ENCODE measurements at places on chromosomes 7 and 10. TPM values are rescaled to one million over a fixed set of nuclear protein-coding genes. Genes with fewer than 3 reads are reported as not detected.

- H3K27me3 ChIP-seq: no peaks in the 10 kb centered on the region
- no peak overlapping the region for H3K4me3 ChIP-seq
- H3K27ac ChIP-seq: no peak overlapping the region
- no peak for DNase-seq
Observed at GRCh38 chr7:298375-298702, 8.4 kb downstream of the FOXL3 start.

DNA sequence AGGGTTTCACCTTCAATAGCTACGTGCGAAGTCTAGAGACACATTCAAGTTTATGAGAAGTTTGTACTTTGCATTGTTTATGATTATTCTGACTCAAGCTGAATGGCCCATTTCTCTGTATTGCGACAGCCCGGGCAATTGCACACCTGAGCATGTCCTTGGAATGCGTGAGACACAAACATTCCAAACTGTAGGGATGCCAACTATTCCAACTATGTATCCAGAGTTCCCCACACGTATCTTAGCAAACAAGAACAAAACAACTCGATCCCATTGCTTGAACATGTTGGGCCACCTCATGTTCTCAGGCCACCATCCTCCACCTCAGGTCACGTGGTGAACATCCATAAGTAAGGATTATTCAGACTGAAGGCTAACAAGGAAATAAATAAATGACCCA lies 51.4 kb upstream of the EGFR start:
- no peaks in the 10 kb centered on the region for H3K4me1 ChIP-seq
- no peak overlapping the region for H3K4me3 ChIP-seq
- no peaks in the 10 kb centered on the region for H3K36me3 ChIP-seq
- no peaks in the 10 kb centered on the region for H3K27me3 ChIP-seq

GRCh38 chr10:31619531-31620061 lies 300.6 kb downstream of the ZEB1 start:
- no peaks in the 10 kb centered on the region for H3K27me3 ChIP-seq
- no peak overlapping the region for H3K4me3 ChIP-seq
- H3K4me1 ChIP-seq: no peaks in the 10 kb centered on the region
- DNase-seq: no peak
- H3K27ac ChIP-seq: no peak overlapping the region

GRCh38 chr10:48463318-48464003 lies 141.4 kb downstream of the ARHGAP22 start:
- no peaks in the 10 kb centered on the region for H3K4me1 ChIP-seq
- no peak overlapping the region for H3K27ac ChIP-seq
- H3K27me3 ChIP-seq: no peaks in the 10 kb centered on the region
- H3K36me3 ChIP-seq: no peaks in the 10 kb centered on the region

GRCh38 chr7:3415861-3416312 lies 114.8 kb downstream of the SDK1 start:
- H3K27me3 ChIP-seq: no peaks in the 10 kb centered on the region
- H3K4me3 ChIP-seq: no peak overlapping the region
- no peaks in the 10 kb centered on the region for H3K4me1 ChIP-seq
- no peaks in the 10 kb centered on the region for H3K36me3 ChIP-seq
- H3K27ac ChIP-seq: no peak overlapping the region

DNA sequence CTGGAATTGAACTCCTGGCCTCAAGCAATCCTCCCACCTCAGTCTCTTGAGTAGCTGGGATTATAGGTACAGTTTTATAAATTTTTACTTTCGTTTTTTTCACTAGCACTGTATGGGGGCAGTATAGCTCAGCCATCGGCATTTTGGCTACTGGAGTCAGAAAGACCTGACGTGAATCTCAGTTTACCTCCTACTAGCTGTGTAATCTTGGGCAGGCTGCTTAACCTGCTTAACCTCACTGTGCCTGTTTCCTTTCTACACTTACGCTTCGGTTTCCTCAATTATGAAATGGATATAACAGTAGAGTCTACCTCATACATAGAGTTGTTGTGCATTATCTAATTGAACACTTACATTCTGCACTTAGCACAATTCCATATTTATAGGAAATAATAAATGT lies 16.7 kb downstream of the STN1 start:
- H3K27ac ChIP-seq: peak overlapping the region; percentile 14
- no peaks in the 10 kb centered on the region for H3K27me3 ChIP-seq
- peak; percentile 20 for DNase-seq
- peaks cover 28% of the 10 kb centered on the region for H3K36me3 ChIP-seq

The CLRN3 gene
- not detected for total RNA-seq

The PLXDC2 gene
- 1.5 TPM for total RNA-seq

The ACHE gene
- 0.11 TPM for total RNA-seq

The SLC16A9 gene
- not detected for total RNA-seq

Data from naive thymus-derived CD4-positive, alpha-beta T cell (primary cell).